ENCODE measurements at places on chromosomes 4 and X. TPM values are rescaled to one million over a fixed set of nuclear protein-coding genes. Genes with fewer than 3 reads are reported as not detected.

Gene CCDC149
- total RNA-seq: 0.28 TPM

Gene STPG2
- total RNA-seq: not detected

Gene HOPX
- total RNA-seq: 171 TPM

Gene RTL9
- not detected for total RNA-seq

Gene GRPEL1
- total RNA-seq: 94.0 TPM
